ENCODE measurements at places on chromosomes 1 and 21. TPM values are rescaled to one million over a fixed set of nuclear protein-coding genes. Genes with fewer than 3 reads are reported as not detected.

DNA sequence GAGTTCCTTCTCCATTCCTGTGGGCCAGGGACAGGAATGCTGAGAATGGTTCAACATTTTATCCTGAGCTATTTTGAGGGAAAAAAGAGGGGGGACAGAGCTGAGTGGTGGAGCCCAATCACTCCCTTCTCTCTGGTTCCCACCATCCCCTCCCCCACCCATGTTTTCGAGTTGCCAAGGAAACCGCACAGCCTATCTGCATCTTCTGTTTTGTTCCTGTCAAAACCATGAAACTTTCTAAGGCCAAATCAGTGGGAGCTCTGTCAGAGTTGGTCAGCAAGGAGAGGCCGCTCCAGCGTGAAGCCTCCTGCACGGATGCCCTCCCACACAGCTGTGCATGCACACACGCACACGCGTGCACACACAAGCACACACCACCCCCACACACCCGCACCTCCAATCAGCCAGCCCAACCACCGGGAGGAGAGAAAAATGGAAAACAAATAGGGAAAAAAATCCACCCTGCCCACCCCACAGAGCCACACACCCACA, 54.5 kb upstream of the ATP2B4 start:
- no peak for ATAC-seq

Gene GBP4
- 0.13 TPM for total RNA-seq

DNA sequence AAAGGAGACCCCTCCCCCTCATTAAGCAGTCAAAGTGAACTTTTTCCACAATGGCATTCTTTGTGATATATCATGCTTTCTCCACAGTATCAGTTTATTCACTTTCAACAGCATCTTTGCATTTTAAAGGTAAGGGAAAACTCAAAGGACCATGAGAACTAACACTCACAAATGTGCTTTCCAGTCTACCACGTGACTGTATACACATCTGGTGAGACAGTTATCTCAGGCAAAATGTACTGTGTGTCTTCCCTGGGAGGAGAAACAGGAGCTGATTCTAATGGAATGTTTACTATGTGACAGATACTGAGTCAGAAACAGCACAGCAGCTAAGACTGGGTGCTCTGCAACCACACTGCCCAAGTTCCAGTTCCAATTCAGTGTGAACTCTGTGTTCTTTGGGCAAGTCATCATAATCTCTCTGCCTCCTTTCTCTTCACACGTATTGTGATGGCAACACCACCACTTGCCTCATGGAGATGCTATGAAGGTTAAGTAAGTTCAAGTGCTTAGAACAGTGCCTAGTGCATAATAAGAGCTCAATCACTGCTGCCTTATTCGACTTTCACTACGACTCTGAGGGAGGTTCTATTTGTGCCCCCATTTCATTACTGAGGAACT, 79.0 kb downstream of the SLC45A1 start:
- peak; percentile 85 for ATAC-seq

DNA sequence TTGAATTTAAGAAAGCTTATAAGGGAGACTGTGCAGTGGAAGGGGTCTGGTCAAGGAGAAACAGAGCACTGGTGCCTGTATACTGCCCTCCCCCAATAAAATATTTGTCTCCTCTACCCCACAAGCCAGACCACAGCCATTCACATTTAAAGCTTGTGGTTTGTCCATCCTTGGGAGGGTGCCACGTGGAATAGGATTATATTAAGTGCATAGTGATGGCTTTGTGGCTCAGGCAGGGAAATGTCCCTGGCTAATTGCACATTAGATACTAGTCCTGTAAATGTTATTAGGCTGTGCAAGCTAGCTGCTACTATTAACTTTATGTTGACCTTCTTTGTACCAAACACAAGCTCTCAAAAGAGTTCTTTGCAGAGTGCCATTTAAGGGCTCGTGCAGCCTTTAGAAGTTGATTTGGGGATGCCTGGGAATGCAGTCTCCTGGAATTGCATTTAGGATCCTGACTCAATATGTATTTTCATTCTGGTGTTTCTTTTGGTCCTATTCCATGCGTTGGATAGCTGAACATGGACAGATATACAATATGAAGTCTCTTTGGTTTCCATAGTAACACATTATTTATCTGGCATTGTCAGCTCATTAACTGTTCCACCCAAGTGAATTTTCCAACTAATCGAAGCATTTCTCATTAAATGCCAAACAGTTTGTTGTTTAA, 210.6 kb downstream of the ROR1 start:
- ATAC-seq, result no peak

- no peak for ATAC-seq
Measured at GRCh38 chr1:18670868-18671225, 40.2 kb downstream of the PAX7 start.

DNA sequence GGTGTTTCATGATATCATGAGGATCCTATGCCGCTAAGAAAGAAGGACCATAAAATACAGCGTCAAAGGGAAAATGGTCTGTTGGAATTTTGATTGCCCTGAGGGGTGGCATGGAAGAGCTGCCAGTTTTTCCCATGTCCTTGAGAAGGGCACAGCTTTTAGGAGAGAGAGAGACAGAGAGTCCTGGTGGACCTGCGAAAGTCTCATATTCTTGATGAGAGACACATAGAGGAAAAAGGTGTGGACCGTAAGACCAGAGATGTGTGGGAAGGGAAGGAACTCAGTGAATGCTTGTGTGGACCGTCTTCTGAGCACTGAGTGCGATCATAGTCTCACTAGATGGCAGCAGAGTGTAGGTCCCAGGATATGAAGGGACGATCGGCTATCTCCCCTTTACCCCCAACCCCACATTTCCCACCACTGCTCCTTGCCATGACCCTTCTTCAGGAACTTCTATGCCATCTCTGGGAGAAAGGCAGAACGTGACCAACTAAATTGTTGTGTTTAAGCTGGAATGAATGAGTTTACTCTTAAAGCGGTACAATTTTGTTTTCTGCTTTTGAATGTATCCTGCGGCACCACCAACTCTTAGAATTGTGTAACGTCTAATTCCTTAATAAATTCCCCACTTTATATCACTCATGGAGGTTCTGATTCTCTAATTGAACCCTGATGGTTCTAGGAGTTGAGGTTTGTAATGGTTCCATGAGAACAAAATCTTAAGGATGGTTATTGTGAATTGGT, 117.7 kb downstream of the CTH start:
- peak; percentile 99 for ATAC-seq

- no peak for ATAC-seq
Measured at GRCh38 chr1:226636847-226637096, 88.2 kb downstream of the STUM start.

Gene OPRD1
- 0.10 TPM for total RNA-seq

Gene CDC14A
- 2.2 TPM for total RNA-seq

Gene ZNF593OS
- total RNA-seq, result 6.0 TPM

DNA sequence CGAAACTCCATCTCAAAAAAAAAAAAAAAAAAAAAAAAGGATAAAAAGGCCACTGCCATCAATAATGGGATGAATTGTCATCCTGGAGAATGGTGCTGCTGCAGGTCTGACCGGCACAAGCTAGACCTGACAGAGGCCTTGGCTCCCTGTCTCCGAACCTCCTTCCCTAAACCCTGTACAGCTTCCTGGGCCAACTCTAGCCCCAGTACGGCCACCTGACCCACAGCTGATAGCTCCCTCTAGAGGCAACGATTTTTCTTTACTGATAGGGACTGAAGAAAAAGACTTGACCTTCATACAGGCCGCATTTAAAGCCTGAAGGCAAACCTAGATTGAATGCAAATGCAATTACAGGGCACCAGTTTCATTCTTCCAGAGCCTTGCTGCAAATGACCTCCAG, 30.7 kb downstream of the NOL9 start:
- peak; percentile 62 for ATAC-seq

GRCh38 chr21:43726686-43727518, 8.0 kb downstream of the PDXK start:
- no peak for ATAC-seq

GRCh38 chr1:26779098-26779668, 8.6 kb upstream of the PIGV start:
- ATAC-seq, result no peak

GRCh38 chr1:66335125-66335524, 198.8 kb upstream of the SGIP1 start:
- ATAC-seq, result no peak

GRCh38 chr1:31510304-31510703, 66.0 kb upstream of the TINAGL1 start:
- no peak for ATAC-seq

- ATAC-seq, result peak; percentile 88
Measured at GRCh38 chr1:47179017-47179987, 10.5 kb downstream of the PDZK1IP1 start.

DNA sequence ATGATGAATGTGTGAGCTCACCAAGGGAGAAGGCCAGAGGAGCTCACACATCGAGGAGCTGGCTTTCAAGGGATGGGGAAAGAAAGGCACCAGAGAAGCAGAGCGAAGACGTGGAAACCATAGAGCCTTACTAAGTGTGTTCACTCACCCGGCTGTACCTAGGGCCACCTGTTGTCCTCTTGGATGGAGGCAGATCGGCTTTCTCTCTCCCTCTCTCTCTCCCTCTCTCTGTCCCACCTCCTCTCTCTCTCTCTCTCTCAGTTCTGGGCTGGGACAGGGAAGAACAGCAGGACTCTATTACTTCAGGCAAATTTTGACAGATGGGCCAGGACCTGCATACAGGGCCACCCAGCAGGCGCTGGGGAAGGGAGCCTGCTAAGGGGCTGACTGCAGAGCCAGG, 64.8 kb downstream of the HIVEP3 start:
- ATAC-seq, result no peak

- no peak for ATAC-seq
Measured at GRCh38 chr21:35528116-35529042, 479.3 kb upstream of the RUNX1 start.

DNA sequence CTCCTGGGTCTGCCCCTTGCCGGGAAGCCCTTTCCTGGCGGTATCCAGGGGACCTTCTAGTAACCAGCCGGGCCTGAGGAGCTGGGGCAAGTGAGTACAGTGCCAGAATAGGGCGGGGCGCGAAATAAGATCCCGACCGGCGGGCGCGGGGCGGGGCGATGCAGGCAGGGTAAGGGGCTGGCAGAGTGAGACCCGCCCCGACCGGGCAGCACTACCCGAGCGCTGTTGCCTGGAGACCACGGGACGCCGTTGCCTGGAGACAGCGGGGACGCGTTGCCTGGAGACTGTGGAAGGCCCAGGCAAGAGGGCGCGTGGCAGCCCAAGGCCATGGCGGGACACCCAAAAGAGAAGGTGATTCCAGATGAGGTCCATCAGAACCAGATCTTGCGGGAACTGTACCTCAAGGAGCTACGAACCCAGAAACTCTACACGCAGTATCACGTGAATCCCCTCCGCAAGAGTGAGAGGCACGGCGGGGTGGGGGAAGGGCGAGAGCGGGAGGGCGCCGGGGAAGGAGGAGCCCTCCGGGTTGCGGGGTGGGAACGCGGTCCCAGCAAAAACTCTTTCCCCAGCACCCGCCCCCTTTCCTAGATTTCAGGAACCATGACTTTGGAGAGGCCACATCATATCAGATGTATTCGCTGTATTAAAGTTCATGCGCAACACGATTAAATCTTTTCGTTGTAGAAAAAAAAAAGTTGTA, 24.3 kb downstream of the EBNA1BP2 start:
- peak; percentile 94 for ATAC-seq

Gene SRSF4
- 86.4 TPM for total RNA-seq

DNA sequence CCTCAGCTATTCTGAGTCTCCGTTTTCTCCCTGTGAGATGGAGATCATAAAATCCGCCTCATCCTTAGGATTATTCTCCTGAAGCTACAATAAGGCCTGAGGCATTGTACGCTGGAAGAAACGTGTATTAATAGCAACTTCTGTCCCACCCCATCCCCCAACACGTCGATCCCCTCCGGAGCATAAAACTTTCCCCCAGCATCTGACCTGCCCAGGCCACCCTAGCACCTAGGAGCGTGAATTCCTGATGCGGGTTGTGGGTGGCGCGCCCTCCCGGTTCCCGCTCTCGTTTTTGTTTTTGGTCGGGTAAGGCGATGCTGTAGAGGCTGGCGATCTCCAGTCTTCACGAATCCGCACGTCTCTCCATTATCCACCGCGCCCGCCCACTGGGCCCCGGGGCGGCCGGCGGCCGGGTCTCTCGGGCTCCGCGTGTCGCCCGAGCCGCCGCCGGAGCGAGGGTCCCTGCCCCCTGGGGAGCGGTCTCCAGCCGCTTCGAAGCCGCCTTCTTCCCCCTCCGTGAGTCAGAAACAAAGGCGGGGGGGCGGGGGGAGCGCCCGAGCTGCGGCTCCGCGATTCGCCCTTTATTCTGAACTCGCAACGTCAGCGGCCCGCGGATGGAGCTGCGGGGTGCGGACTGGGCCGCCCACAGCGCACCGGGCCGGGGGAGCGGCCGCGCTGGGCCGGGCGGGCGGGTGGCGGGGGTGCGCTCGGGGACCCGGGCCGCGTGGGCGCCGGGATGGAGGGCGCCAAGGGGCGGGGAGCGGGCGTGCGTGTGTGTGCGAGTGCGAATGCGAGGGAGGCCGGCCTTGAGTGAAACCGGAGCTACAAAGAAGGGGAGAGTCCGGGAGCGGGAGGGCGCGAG, at the start of gene PLEKHO1:
TSS of gene PLEKHO1 (plus strand) at position 646 of the 862 bp plus-strand sequence. CDS start 342 bp downstream, outside the sequence.
- peak; percentile 81 for ATAC-seq

DNA sequence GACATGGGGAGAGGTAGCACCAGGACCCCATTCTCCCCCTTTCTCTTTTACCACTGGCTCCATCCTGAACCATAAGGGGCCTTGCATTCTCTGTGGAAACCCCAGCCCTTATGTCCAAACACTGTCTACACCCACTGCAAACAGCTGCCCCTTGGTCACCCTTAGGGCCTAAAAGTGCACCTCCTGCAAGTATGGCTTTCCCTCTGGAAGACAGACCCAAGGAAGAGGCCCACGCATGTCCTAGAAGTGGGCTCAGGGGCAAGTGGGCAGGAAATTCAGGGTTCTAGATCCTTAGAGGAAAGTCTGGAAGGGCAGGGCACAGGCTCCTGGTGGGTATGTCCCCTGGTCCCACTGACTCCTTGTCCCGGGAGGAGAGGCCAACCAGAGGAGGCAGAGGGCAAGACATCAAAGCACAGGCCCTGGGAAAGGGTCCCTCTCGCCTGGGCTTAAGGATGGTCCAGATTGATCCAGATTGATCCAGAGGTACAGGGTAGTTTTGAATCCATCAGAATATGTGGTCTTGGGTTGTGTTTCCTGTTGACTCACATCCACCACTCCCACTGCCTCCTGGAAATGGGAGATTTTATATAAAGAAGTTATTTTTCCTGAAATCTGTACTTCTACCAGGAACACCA, 150.9 kb downstream of the GRIK3 start:
- no peak for ATAC-seq

Gene C8B
- total RNA-seq, result not detected

Gene CHIA
- 0.19 TPM for total RNA-seq

DNA sequence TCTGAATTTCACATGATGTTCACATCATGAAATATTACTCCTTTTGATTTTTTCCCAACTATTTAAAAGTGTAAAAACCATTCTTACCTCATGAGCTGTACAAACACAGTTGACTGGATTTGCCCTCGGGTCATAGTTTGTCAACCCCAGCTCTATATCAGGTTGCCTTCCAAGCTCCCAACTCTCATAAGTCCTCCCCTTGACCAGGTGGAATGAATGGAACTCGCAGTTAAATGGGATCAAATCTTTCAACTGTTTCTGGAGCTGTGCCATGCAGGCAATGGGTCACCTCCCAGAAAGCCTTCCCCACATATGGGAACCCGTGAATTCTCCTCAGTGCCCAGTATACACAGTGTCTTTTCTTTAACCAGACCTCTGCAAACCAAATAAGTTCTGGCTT, 169.8 kb upstream of the FOXD3 start:
- no peak for ATAC-seq

Gene HIVEP3
- 6.2 TPM for total RNA-seq

- ATAC-seq, result no peak
Measured at GRCh38 chr1:24786191-24786590, 40.9 kb downstream of the CLIC4 start.

GRCh38 chr1:88730132-88730675, 46.1 kb downstream of the PKN2 start:
- no peak for ATAC-seq

All from motor neuron (in vitro differentiated cells).